ENCODE measurements at places on chromosomes 1 and 21. TPM values are rescaled to one million over a fixed set of nuclear protein-coding genes. Genes with fewer than 3 reads are reported as not detected.

DNA sequence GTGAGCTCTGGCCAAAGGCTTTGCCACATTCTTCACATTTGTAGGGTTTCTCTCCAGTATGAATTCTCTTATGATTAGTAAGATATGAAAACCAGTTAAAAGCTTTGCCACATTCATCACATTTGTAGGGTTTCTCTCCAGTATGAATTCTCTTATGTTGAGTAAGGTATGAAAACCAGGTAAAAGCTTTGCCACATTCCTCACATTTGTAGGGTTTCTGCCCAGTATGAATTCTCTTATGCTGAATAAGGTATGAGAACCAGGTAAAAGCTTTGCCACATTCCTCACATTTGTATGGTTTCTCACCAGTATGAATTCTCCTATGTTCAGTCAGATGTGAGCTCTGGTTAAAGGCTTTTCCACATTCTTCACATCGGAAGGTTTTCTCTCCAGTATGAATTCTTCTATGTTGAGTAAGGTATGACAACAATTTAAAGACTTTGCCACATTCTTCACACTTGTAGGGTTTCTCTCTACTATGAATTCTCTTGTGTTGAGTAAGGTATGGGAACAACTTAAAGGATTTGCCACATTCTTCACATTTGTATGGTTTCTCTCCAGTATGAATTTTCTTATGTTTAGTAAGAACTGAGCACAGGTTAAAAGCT, 20.7 kb downstream of the ZNF695 start:
- H3K27ac ChIP-seq, result no peak overlapping the region
- no peaks in the 10 kb centered on the region for H3K27me3 ChIP-seq
- H3K36me3 ChIP-seq, result no peaks in the 10 kb centered on the region
- H3K4me3 ChIP-seq, result peak overlapping the region; percentile 36
- no peak for DNase-seq
- no peaks in the 10 kb centered on the region for H3K4me1 ChIP-seq

GRCh38 chr1:17624611-17625233, 85.2 kb downstream of the ARHGEF10L start:
- H3K4me3 ChIP-seq, result no peak overlapping the region
- peaks cover 84% of the 10 kb centered on the region for H3K4me1 ChIP-seq
- peaks cover 84% of the 10 kb centered on the region for H3K36me3 ChIP-seq
- peak overlapping the region; percentile 23 for H3K27ac ChIP-seq
- DNase-seq, result peak; percentile 32
- no peaks in the 10 kb centered on the region for H3K27me3 ChIP-seq

GRCh38 chr1:15847893-15848142, 311 bp downstream of the SPEN start:
- DNase-seq, result no peak
- H3K27me3 ChIP-seq, result no peaks in the 10 kb centered on the region
- H3K4me3 ChIP-seq, result peak overlapping the region; percentile 49
- peaks cover 38% of the 10 kb centered on the region for H3K4me1 ChIP-seq

Gene VCAM1
- polyA plus RNA-seq, result not detected

Gene FCRL5
- polyA plus RNA-seq, result 0.25 TPM
